HFFc6 (cell line): ENCODE measurements at places on chromosomes 7 and 10. TPM values are rescaled to one million over a fixed set of nuclear protein-coding genes. Genes with fewer than 3 reads are reported as not detected.
A peak's percentile ranks its signal among the peaks of the same experiment; 100 is the strongest.

GRCh38 chr7:121103086-121103485 is 114.6 kb downstream of the CPED1 start:
- DNase-seq: no peak

DNA sequence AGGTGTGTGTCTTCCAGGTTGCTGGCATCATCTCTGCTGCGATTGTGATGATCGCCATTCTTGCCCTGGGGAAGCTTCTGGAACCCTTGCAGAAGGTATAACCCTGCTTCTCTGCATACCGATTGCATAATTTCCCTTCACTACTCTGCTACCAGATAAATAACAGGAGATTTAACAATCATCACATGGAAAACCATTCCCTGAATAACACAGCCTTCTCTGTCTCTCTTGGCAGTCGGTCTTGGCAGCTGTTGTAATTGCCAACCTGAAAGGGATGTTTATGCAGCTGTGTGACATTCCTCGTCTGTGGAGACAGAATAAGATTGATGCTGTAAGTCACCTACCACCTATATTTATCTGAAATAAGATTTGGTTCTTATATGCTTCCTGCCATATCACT is 33.8 kb downstream of the SLC26A4 start:
- DNase-seq: no peak

- DNase-seq: peak; percentile 72
Observed at GRCh38 chr10:90911133-90912051, 9.5 kb downstream of the ANKRD1 start.

DNA sequence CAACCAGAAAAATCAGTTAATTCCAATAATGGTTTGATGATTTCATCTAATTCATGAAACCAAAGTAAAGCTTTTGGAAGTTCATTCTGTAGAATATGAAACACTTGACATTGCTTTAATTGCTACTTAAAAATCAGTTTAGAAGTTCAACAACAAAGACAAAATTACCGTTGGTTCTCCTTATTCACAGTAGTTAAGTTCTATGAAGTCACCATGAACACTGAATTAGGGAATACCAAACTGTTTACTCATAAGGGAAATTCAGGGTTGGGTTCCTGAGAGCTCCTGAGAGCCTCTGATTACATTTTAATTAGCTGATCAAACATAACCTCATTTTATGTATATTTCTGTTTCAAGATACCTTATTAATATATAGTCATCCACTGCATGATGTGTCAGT is 46.2 kb downstream of the ZNF438 start:
- DNase-seq: peak; percentile 69

DNA sequence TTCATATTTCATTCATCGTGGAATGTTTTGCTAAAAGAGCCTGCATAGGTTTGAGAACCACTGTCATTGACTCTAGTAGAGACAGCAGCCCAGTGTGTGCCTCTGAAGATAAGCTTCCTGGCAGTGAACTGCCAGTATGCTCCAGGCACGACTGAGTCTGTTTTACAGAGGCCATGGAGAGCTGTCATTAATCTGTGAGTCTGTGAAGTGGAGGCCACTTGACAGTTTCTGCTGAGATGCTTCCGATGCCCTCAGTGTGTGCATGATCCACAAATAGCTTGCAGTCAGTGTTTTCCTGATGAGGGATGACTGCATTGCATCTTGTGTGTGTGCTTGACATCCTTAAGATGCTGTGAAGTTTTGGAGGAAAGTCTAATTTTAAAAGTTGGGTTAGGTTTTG is 162.2 kb downstream of the PFKFB3 start:
- DNase-seq: no peak

DNA sequence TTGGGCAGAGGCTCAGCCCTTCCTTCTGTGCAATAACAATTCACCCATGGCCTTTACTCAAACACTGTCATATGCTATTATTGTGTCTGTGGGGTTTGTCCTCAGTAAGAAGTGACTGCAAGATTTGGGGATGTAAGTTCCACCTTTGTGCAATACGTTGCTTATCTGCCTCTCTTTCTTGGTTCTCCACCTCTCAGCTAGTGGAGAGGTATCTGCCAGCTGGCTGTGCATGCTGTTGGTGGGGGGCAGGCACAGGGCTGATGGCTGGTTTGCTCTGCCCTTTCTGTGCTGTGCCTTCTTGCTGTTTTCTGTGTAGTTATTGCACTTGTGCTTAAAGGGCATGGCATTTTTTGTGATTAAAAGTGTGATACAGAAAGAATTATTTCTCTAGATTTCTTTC is 36.2 kb downstream of the CNNM1 start:
- no peak for DNase-seq

- peak; percentile 99 for DNase-seq
Observed at GRCh38 chr7:116316838-116317628, 106.7 kb downstream of the TES start.

DNA sequence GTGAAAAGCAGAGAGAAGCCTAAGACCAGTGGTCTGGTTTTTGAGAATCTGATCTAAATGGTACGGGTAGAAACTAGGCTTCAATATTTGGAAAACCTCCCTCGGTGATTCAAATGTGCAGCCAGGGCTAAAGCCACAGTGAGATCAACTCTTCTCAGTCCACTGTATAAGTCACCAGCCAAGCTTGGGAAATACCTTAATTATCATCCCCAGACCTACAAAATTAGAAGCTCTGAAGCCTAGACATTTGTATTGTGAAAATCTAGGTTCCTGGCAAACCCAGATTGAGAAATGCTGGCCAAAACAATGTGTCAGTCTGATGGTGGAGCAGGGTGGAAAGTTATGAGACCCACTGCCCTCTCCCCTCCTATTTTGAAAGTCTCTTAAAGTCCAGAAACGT is 131.7 kb downstream of the DGKI start:
- DNase-seq: no peak

DNA sequence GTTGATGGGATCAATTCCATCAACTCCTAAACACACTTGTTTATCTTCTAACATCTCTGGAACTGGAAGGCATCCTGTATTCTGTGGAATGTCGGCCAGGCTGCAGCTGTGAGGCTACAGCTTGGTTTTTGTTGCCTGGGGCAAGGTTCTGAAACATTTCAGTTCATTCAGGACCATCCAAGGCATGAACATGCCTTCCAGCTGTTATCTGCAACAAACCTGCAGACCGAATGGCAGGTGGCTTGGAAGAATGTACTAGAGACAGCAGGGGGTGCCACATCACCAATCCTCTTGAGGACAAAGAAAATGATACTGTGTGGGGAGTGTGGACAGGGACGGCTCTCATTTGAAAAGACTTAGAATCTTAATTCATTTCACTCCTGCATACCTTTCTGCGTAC is 12.4 kb downstream of the PAPOLB start:
- peak; percentile 45 for DNase-seq

GRCh38 chr7:127158659-127159058 is 94.1 kb downstream of the GRM8 start:
- no peak for DNase-seq

GRCh38 chr7:117202511-117202910 is 120.3 kb downstream of the WNT2 start:
- DNase-seq: peak; percentile 15

- DNase-seq: peak; percentile 72
Observed at GRCh38 chr10:69318867-69319727, 40.8 kb downstream of the HK1 start.

- DNase-seq: no peak
Observed at GRCh38 chr10:75696536-75696935, 265.1 kb downstream of the LRMDA start.

GRCh38 chr10:77038407-77038806 is 599.2 kb downstream of the KCNMA1 start:
- no peak for DNase-seq

DNA sequence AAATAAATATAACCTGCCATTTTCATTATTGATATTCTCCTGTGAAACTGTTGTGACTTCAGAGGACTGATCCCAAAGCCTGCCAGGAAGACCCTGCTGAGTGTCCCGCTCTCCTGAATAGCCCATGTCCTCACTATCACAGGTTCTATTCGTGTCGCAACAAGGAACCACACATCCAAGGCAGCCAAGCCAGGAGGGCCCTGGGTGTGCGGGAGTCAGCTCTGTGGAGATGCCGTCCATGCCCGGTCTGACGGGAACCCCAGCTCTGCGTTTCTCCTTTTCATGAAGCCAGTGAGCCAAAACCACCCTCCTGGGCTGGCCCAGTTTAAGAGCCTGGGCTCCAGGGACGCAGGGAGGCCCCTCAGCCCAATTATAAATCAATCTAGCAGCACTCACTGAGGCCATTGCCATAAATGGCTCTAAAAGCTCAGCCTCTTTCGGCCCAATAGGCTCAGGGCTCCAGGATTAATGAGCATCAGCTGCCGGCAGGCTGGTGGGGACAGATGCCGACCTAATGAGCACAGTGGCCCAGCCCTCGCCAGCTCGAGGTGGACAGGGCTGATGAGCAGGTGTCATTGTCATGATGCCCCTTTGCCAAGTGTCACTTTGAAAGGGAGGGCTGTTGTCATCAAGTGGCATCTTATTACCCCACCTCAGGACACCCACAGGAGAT is 177.9 kb downstream of the PLXNA4 start:
- DNase-seq: no peak

DNA sequence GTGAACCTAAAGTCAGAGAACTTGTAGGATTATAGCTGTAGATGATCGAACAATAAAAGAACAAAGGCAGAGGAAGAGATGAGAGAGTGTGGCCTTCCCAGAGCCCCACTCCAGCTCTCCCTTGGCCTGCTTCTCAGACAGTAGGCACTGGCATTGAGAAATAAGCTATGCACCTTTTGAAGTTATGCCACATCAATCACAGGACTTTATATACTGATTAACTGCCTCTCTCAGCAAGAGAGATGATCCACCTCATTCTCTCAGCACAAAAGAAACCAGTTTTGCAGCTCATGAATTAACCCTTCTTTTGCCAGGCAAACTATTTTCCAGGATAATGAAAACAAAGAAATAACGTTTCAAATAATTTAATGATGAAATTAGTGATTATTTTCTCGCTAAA is 22.0 kb upstream of the CTTNBP2 start:
- DNase-seq: no peak

DNA sequence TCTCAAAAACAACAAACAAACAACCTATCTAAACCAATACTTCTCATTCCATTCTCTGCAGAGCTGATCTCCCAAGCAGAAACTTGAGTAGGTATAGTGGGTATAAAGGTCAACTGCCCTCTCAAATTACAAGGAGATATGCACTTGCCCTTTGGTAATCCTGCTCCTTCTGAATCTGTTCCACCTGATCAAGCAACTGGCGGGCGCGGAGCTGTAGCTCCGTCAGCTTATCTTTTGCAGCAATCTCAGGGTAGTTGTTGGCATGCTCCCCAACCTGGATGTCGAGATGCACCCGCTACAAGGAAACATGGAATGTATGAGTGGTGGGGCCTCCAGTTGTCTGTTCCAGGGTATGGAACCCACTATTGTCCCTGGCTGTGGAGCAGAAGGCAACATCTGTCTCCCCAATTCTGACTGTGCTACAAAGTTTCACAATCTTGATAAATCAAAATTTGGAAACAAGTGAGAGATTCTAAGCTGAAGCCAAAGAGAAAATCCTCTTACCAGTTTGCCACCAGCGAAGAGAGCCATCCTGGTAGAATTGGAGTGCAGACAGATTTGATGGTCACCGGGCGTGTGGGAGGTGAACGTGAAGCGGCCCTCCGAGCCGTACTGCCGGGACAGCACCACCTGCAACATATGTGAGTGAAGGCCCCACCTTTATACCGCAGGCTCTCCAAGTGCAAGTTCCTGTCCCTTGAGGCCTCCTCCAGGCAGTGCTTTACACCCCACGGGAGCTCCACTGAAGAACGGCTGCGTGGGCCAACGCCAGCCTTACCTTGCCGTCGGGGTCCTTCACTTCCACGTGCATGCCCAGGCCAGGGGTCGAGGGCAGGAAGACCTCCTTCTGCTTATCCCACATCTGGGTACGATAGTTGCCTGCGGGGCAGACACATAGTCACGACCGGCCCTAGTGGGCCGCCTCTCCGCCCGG is 819 bp downstream of the TMED4 start:
- no peak for DNase-seq

- no peak for DNase-seq
Observed at GRCh38 chr7:139811066-139811465, 18.0 kb upstream of the TBXAS1 start.

- no peak for DNase-seq
Observed at GRCh38 chr7:35780070-35780469, 20.8 kb upstream of the SEPTIN7 start.

- no peak for DNase-seq
Observed at GRCh38 chr10:30467651-30468338, 33.8 kb downstream of the MAP3K8 start.

- no peak for DNase-seq
Observed at GRCh38 chr7:26307226-26307625, 15.6 kb downstream of the SNX10 start.

The LRMDA gene
- 0.06 TPM in 1 of 3 replicates, not detected in the others for total RNA-seq

The GNAT3 gene
- total RNA-seq: 0.21 TPM in 1 of 3 replicates, not detected in the others

The RNF148 gene
- total RNA-seq: not detected in 3 replicates

The SMO gene
- total RNA-seq: 0.18 to 0.67 TPM (median 0.37 TPM) in 3 replicates

The HPS1 gene
- 49.1 to 54.2 TPM (median 50.2 TPM) in 3 replicates for total RNA-seq

The AHR gene
- 35.7 to 48.3 TPM (median 35.8 TPM) in 3 replicates for total RNA-seq

The TUBB8 gene
- not detected in 3 replicates for total RNA-seq

The AVPI1 gene
- 25.5 to 40.7 TPM (median 30.7 TPM) in 3 replicates for total RNA-seq

The FRMD4A gene
- 91.6 to 116 TPM (median 109 TPM) in 3 replicates for total RNA-seq

The TMEM229A gene
- not detected in 3 replicates for total RNA-seq

The ZNF804B gene
- total RNA-seq: not detected in 2 replicates

The SLC18A2 gene
- total RNA-seq: not detected in 3 replicates

The PRPS1L1 gene
- not detected in 3 replicates for total RNA-seq

The CHST12 gene
- 25.7 to 31.2 TPM (median 27.8 TPM) in 3 replicates for total RNA-seq
